Activated naive CD4-positive, alpha-beta T cell treated with anti-CD3 and anti-CD28 coated beads, Interleukin-2, amount 10 ng/mL, durations not matched to agents 7 days and 5 days (primary cell): ENCODE measurements at places on chromosomes 7 and 10.
A peak's percentile ranks its signal among the peaks of the same experiment; 100 is the strongest.

GRCh38 chr7:43647673-43648472 lies 65.0 kb downstream of the STK17A start:
- peak; percentile 57 for DNase-seq

GRCh38 chr7:48398191-48398590 lies 226.9 kb downstream of the ABCA13 start:
- no peak for DNase-seq

DNA sequence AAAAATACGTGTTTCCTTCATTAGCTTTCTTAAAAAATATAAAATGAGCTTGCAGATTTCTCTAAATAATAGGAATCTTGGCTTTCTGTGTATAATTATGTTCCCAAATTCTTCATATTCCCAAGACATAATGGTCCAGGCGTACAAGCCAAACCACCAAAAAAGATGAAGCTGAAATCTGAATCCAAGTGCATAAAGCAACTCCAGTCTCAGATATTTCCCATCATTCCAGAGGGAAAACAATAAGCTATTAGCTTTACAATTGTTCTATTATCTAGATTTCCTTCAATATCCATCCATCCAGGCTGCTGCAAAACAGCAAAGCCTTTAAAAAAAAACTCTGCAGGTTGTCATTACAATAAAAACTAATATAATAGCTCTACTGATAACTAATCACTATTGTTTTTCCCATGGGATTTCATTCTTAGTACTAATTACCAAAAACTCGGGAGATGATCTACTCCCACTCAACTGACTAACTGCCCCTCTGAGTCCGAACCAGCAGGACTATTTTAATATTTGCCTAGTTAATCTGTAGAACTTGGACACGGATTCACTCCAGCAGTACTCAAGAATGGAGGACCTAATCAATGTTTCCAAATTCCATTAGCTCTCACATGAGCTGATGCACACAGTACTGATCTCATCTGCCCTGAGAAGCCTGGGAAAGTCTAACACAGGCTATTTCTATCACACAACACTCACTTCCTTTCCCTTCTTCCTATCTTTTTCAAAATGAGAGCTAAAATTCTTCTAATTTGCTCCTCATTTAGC lies 108.9 kb upstream of the ASAH2 start:
- no peak for DNase-seq

GRCh38 chr7:42128703-42129102 lies 108.3 kb downstream of the GLI3 start:
- DNase-seq: no peak

- DNase-seq: no peak
These were observed 128.7 kb downstream of the ELAPOR2 start for GRCh38 chr7:86930554-86931307.

DNA sequence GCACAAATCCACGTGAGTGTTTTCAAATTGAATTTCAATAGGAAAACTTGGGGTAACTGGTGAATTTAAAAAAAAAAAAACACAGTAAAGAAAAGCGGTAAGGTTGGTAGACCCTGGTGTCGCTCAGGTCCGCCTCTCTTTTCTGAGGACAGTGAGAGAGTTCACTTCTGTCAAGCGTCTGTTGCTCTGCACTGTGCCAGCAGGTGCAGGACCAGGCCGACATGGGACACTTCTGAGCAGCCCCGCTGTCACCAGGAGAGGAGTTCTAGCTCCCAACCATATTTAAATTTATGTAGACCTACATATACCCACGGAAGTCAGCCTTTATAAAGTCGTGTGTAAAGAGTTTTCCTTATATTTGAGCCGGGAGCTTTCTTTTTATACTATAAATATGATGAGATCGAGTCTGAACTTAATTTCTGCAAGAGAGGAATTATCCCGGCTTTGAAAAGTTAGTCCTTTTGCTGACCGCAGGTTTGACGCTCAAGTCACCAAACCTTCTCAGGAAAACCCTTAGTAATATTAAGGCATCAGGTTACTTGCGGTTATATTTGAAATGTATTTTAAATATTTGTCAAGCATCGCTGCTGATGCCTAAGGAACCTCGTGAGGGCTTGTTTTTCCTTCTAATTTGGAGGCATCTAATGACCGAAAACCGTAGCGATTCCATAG lies 531 bp downstream of the IKZF1 start:
- DNase-seq: peak; percentile 80

DNA sequence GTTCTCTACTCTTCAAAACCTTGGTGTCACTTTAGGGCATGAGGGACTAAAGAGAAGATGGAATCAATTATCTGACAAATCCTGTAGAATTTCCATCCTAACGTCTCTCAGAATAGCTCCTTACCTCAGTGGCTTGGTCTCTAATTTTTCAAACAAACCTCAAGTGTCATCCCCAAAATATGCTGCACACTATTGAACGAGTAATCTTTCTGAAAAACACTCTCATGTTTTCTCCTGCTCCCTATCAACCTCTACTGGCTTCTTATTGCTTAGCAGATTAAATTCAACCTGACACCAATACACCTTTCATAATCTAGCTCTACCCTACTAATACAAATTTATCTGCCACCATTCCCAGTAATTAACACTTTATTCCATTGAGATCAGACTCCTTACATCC lies 8.5 kb downstream of the CNOT4 start:
- no peak for DNase-seq

DNA sequence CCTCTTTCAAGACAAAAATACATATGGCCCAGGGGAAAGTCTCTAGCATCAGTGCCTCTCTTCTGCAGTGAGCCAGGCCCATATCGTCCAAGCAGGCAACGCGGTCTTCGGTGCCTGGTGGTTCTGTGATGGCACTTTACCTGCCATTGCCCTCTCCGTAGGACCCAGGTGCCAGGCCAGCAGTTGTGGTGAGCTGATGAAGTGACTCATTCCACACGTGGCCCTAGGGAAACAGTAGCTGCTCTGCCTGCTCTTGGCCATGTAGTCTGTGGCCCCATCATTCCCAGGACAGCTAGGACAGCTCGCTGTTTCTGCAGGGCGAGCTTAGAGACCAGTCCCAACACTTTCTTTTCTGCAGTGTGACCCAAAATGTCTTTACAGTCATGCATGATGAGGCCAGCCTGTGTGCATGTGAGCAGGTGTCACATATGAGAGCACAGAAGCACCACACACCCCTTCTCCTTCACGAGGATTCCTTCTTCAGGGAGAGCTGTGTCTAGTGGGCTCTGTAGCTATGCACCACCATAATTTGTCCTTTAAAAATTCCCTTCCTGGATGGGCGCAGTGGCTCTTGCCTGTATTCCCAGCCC lies 39.0 kb downstream of the SVIL start:
- DNase-seq: no peak

- DNase-seq: peak; percentile 87
These were observed 15.1 kb downstream of the PRSS2 start for GRCh38 chr7:142785841-142786250.

DNA sequence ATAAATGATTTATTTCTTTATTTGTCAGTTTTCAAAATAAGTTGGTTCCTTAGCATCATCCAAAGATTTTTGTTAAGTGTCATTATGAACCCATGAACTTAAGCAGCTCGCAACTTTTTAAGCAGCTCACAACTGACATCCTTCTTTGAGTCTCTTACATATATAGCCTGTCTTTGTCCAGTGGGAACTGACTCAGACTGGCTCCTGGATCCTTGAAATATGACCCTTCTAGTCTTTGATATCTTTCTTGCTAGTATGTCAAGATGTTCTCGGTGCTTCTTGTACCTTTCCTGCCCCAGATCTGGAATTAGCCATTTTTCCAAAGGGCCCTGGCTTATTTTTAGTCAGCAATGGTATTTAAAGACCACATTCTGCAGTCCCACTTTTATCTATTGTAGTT lies 53.9 kb upstream of the ARID5B start:
- no peak for DNase-seq

GRCh38 chr10:93493162-93493561 lies 3.2 kb upstream of the CEP55 start:
- DNase-seq: no peak

DNA sequence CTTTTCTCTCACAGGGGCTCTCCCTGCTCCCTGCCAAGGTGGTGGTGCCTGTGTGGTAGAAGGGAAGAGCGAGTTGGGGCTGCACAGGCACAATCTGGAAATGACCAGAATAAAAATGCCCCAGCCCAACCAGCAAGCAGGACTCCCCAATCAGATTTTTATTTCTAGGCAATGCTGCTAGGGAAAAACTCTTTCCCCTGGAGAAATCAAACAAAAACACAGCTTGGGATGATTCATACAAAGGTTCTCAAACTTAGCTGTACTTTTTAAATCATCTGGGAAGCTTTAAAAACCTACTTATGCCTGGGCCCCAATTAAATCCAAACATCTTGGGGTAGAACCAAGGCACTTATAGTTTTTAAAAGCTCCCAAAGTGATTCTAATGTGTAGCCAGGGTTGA lies 243.2 kb downstream of the HTR7 start:
- no peak for DNase-seq

DNA sequence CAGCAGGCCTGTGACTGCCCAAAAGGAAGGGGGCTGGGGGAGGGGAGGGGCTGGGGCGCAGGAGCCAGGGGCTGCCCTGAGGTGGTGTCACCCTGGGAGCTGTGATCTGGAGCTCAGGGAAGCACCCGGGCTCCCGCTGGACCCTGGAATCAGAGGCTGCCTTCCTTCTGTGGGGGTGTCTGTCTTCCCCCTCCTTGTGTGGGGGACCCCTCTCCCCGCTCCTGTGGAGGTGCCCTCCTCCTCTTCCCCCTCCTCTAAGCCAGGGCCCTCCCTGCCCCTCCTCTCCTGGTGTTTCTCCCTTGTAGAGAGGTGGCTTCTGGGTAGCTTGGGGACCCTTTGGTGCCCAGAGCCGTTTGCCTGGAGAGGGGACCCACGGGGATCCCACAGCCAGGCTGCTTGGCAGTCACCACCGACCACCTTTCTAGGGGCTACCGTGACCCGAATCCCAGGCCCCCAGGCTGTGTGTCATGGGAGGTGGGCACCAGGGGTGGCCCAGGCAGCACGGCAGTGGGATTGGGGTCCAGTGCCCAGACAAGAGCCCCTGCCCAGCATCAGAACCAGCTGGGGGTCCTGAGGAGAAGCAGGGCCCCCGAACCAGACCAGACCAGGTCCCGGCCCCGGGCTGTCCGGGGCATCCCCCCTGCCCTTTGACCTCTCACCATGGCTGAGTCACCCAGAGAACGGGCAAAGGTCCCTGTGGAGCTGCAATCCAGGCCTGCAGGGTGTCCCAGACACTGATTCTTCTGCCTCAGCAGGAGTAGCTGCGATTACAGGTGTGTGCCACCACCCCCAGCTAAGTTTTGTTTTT lies 741 bp downstream of the PRAP1 start:
- DNase-seq: no peak

DNA sequence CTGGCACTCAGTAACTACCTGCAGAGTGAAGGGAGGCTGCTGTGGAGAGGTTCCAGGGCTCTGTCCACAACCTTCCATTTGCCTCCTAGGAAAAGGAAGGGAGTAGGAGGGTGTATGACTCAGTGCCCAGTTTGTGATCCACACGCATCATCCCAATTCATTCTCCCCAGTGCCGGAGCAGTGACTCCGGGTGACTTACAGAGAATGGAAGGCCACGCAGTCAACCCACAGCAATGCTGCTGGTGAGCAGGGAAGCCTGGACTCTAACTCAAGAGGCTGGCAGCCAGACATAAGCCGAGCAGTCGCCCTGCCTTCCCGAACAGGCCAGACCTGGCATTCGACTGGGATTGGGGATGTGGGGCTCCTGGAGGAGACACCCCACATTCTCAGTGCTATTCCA lies 139.9 kb downstream of the SH3PXD2A start:
- no peak for DNase-seq

- DNase-seq: no peak
These were observed 6.3 kb upstream of the SMKR1 start for GRCh38 chr7:129495987-129496386.

- peak; percentile 72 for DNase-seq
These were observed 28.2 kb downstream of the PHYH start for GRCh38 chr10:13271552-13272163.

GRCh38 chr7:11623093-11623678 lies 208.8 kb downstream of the THSD7A start:
- DNase-seq: no peak

DNA sequence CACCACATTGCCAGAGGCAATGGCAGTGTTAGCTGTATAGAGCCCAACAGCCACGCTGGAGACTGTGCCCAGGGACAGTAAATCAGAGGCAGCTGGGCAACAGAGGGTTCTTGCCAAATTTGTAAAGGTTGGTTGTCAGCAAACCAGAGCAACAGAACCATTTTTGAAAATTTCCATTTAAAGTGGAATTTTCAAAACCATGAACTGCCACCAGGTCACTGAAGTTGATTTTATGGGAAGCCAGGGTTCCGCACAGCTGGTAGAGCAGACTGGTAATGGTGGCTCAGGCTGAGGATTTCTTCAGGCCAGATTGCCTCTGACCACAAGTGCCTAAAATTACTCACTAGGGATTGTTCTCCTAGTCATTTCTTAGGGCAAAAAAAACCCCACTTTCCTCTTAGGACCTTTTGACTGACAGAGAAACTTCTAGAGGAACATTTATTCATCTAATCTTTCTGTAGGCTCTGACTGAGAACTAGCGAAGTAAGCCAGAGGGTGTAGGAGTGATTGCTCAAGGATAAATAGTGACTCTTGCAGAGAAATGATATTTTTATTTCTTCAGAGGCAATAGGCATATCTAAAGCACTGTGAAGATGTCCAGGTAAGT lies 342.4 kb downstream of the BBS9 start:
- no peak for DNase-seq
